ENCODE measurements at places on chromosomes 5 and 9.

DNA sequence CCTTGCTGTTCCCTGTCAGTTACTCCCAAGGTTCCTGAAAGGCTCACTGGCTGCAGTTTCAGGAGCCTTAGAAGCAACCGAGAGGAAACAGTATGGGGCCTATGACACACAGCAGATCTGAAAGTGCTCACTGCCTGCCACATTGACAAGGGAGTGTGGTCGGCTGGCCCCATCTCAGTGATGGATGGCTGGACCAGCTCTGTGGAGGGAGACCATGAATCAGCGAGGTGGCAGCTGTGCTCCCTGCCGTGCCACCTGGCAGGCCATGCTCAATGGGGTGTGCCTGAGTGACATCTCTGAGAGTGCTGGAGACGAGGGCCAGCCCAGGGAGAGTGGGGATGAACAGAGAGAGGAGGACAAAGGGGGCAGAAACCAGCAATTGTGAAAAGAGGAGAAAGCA, 49.1 kb downstream of the DOCK2 start:
- no peak for DNase-seq

DNA sequence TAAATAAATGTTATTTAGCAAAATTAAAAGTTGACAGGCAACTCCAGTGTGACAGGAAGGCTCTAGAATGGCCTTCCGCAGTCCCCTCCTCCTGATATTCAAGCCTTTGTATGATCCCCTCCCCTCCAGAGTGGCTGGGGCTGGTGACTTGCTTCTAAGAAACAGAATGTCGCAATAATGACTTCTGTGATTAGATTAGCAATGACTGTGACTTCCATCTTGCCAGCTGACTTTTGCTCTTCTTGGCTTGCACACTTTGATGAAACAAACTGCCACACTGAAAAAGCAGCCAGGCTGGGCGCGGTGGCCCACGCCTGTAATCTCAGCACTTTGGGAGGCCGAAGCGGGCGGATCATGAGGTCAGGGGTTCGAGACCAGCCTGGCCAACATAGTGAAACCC, 106.5 kb upstream of the LARP1 start:
- no peak for DNase-seq

- no peak for DNase-seq
Measured at GRCh38 chr5:174806729-174807128, 82.3 kb downstream of the MSX2 start.

GRCh38 chr9:35553670-35554543, 51.2 kb upstream of the TESK1 start:
- peak; percentile 78 for DNase-seq

- no peak for DNase-seq
Measured at GRCh38 chr5:168270476-168270875, 21.0 kb upstream of the WWC1 start.

DNA sequence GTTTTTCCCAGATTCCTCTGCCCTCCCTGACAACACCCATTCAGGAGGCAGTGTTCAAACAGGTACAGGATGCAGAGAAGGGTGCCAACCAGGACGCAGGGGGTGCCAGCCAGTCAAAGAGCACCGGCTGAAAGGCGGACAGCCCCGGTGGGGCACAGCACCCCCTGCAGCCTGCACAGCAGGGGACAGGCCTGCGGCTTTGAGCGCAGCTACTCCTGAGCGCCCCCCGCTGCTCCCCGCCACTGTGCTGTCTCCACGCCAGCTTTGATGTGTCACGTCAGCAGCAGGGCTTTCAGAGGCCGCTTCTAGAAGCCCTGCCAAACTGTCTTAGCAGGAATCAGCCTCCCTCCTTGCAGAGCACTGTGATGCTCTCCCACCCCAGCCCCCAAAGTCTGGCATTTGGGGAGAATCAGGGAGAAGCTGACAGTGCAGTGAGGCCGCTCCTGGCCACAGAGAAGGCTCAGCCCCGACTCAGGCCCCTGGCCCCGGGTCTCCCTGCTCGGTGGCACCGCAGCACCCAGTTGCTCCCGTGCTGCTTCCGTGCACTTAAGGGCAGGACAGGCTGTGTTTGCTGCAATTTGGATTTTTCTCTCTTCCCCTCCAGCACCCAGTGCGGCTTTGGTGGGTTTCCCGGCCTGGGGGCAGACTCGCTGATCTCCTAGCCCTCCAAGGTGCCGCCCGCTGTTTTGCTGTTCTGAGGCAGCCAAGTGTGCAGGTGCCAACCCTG, 20.3 kb downstream of the AK8 start:
- no peak for DNase-seq

GRCh38 chr5:136033848-136034247, 5.1 kb downstream of the TGFBI start:
- no peak for DNase-seq

DNA sequence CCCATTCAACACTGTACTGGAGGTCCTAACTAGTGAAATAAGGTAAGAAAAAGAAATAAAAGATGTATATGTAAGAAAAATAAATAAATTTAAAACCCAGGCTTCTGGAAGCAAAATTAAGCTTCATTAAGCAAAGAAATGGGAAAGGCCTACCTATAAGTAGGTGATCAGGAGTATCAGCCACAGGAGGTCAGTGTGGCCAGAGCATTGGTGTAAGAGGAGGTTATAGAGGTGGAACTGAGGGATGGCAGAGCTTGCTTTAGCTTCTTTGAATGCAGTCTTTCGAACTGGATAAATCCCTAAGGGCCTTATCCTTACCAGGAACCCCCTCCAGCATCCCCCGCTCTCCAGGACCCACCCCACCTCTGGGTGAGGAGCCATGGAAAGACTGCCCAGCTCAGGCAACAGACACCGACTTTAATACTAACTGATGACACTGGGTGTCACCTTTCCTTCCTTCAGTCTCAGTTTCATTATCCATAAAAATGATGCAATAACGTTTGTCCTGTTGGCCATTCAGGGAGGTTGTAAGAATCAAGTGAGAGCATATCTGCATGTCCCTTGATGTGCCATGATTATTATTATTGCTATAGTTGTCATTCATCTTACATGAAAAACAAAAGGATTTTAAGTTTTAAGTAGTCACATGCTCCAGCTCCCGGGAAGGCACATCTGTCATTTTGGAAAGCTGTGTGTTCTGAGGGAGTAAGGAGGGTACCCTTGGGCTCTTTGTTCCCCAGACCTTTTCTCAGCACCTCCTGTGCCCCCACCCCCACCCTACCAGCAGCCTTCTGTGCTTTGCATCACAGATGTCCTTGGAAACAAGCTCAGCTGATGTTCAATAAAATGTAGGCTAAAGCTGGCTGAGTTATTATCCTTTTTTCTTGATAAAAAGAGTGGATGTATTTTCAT, 50.8 kb upstream of the CTNNA1 start:
- no peak for DNase-seq

- no peak for DNase-seq
Measured at GRCh38 chr5:17680737-17681136, 46.5 kb downstream of the TAF11L14 start.

DNA sequence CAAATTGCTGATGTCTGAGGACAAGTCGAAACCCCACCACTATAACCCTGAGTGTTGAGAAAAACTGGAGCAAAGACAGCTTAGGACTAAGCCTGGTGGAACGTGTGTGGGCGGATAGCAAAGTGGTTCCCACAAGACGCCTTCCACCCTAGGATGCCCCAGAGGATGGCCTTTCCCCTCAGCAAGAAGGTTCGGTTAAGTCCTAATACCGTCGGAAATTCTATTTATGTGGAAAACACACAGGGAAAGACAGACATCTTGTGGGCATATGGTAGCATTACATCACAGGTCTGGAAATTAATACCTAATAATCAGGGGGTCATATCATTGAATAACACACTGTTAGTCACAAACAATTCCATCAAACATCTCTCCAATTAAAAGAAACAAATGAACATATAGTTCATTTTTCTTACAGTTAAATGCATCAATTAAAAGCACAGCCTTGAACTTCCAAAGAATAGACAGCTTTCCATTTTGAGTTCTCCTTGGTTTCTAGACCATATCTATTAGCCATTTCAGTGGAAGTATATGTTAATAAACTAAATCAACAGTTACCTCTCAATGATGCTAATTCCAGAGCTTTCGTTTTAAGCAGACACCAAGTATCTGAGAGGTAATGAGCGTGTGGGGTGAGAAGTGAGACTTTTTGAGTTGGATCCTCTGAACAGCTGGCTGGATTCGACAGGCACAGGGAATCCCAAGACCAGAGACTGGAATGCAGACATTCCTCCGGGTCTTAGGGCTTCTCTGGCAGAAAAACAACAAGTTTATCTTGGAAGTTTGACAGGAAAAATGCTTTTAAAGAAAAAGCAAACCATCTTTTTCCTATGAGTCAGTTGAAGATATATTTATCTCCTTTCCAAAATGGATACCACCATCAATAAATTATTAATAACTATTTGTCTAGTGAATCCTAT, 2.9 kb upstream of the ICE1 start:
- DNase-seq = no peak

DNA sequence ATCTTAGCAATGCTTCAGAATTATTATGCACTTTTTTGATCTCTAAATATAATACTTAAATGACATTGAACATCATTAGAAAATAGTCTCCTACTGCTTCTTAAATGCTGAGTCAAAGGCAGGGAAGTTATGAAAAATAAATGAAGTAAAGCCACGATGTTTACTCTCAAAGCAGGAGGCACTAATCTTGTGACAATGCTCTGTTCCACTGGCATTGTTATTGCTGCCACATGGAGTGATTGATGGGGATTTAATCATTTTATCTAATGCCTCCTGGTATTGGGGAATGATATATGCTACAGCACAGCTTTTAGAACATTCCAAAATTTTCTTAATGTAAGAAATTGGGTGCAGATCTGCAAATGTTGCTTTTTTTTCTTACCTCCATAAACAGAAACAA, 1655.4 kb upstream of the NUDT12 start:
- no peak for DNase-seq

DNA sequence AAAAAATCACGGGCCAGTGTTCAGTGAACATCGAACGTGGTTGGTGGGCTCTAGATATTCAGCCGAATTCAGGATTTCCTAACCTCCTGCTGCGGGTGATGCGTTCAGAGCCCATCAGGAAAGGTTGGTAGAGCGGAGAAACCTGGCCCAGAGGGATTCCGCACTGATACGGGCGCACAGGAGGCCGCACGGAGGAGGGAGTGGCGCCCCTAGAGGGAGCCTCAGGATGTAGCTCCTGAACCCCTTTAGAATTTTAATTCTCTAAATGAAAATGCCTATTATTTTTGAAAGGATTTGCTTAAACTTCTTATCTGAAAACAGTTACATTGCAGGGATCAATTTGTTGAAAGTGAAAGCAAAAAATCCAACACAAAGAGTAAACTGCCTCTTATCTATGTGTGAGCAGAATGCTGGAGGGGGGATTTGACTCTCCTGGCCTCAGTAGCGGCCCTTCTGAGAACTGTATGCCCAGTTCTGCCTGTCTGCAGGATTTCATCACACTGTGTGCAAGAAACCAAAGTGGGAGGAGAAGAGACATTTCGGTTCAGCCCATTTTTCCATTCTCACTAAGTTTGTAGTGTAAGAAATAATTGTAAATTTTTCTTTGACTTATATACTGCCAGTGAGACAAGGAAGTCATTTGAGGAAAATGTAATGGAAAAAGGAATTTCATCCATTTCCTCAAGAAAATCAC, 75.9 kb downstream of the TENT4A start:
- DNase-seq = no peak

DNA sequence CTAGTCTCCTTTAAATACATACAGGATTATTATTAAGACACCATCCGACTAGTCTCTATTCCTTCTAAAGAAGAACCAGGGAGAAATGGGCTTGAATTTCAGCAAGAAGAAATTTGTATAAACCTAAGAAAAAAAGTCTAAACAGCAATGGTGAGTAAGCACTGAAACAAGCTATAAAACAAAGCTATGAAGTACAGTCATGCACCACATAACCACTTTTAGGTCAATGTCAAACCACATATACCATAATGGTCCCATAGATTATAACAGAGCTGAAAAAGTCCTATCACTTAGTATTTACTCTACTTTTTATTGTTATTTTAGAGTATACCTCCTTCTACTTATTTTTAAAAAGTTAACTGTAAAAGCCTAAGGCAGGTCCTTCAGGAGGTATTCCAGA, 102.0 kb upstream of the NFIB start:
- no peak for DNase-seq

GRCh38 chr5:8561224-8561840, 692.4 kb downstream of the MTRR start:
- no peak for DNase-seq

DNA sequence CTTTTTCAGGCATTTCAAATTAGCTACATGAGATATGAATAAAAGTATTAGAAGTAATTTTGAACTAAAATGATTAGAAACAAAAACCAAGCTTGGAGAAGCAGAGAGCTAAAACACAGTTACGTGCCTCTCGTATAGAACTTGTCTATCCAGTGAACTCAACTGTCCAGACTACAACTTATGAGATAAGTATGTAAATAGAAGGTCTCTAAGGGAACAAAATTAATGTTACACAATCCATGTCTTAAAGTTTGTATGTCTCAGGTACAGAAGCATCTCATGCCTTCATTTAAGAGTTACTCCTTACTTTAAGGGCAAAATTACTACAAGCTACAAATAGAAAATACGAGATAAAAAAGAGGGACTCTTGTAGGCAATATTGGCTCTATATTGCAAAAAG, 316.8 kb downstream of the CETN3 start:
- DNase-seq = no peak
